Lower lobe of right lung (tissue), 2 donors: ENCODE measurements at places on chromosomes 11 and 22. TPM values are rescaled to one million over a fixed set of nuclear protein-coding genes. Genes with fewer than 3 reads are reported as not detected.

DNA sequence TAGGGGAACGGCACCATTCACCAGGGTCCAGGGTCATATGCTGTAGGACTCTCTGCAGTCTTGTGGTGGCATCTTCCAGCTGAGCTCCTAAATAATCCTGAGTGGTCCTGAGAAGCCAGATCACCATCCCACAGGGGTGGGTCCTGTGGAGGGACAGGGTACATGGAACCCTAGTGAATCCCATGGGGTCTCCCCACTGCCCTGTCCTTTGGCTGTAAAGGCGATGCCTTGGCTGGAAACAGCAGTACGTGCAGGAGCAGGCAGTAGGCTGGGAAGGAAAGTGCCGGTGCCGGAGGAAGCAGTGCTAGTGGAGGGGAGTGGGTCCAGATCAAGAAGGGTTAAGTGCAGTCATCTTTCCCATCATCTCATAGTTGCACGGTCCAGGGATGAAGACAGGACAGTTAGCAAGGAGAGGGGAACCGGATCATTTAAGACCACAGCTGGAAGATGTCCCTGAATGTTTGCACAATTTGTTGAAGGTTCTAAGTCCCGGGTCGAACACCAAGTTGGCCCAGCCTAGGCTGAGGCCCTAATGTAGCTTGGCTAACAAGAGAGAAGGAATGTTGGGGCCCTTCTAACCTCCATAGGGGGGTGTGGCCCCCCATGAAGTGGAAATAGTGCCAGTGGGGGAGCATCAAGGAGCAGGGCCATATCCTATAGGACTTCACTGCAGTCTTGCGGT lies 18.1 kb downstream of the TSPAN32 start:
- peaks cover 8% of the 10 kb centered on the region for H3K4me1 ChIP-seq
- no peak overlapping the region for H3K4me3 ChIP-seq
- H3K27me3 ChIP-seq: no peaks in the 10 kb centered on the region
- no peaks in the 10 kb centered on the region for H3K36me3 ChIP-seq

GRCh38 chr11:19889531-19889930 lies 176.9 kb downstream of the NAV2 start:
- no peak for DNase-seq
- H3K27ac ChIP-seq: no peak overlapping the region
- H3K36me3 ChIP-seq: peaks cover 16% of the 10 kb centered on the region
- H3K27me3 ChIP-seq: no peaks in the 10 kb centered on the region
- no peaks in the 10 kb centered on the region for H3K4me1 ChIP-seq
- H3K4me3 ChIP-seq: no peak overlapping the region

DNA sequence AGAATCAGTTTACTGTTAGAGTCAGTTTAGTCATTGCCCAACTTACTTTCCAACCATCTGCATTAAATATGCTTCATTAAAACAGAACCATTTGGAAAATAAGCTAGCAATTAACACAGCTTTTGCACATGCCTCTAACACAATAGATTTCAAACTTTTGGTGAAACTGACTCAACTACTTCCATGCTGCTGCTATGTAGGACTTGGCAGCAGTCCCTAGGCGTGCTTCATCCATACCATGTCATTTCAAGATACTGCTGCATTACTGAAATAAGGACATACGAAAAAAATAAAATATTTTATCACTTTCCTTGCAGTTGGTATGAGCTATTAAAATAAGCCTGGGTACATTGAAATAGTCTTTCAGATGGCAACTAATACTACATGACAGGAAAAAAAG lies 65.5 kb upstream of the SOX6 start:
- H3K27ac ChIP-seq: no peak overlapping the region
- DNase-seq: no peak
- H3K36me3 ChIP-seq: no peaks in the 10 kb centered on the region
- no peaks in the 10 kb centered on the region for H3K27me3 ChIP-seq
- no peak overlapping the region for H3K4me3 ChIP-seq

The MS4A4A gene
- 89.5 TPM for total RNA-seq

The NUDT8 gene
- 8.8 TPM for total RNA-seq

DNA sequence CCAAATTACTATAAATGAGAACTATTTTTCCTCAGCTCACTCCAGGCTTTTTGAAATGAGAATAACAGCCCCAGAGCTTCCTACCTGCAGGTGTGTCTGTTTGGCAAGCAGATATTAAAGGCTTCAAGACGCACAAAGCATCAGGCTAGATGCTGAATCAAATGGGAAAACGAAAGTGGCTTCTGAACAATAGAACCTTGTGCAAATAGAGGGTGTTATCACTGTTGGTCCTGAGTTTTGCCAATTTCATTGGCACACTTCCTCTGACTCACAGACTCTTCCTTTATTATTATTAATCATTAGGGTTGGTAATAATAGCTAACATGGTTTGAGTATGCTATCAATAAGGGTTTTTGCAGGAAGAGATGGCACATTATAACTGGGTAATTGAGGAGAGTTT lies 13.4 kb downstream of the SYT13 start:
- H3K27me3 ChIP-seq: peaks cover 6% of the 10 kb centered on the region
- no peak overlapping the region for H3K4me3 ChIP-seq
- H3K36me3 ChIP-seq: no peaks in the 10 kb centered on the region
- no peaks in the 10 kb centered on the region for H3K4me1 ChIP-seq
- no peak for DNase-seq
- H3K27ac ChIP-seq: no peak overlapping the region

GRCh38 chr11:59283825-59284772 lies 71.4 kb upstream of the MPEG1 start:
- H3K4me3 ChIP-seq: no peak overlapping the region
- H3K36me3 ChIP-seq: no peaks in the 10 kb centered on the region
- peaks cover 6% of the 10 kb centered on the region for H3K4me1 ChIP-seq
- peak overlapping the region; percentile 11 for H3K27ac ChIP-seq

DNA sequence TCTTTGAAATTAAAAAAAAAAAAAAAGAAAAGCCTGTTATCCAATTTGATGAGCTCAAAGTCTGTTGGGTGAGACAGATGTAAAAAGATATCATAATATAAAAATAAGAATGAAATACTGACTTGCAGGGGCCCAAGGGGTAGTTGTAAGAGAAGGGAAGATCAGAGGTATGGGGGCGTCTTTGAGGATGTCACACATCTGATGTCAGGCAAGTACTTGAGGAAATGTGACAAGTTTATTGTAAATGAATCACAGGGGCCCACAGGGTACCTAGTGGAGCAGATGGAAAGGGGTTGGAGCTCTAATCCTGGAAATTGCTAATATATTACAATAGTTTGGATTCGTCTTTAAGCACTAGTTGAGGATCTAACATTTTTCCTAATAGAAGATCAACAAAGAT lies 131.6 kb downstream of the MAML2 start:
- no peaks in the 10 kb centered on the region for H3K36me3 ChIP-seq
- no peaks in the 10 kb centered on the region for H3K27me3 ChIP-seq
- H3K4me1 ChIP-seq: peaks cover 73% of the 10 kb centered on the region

DNA sequence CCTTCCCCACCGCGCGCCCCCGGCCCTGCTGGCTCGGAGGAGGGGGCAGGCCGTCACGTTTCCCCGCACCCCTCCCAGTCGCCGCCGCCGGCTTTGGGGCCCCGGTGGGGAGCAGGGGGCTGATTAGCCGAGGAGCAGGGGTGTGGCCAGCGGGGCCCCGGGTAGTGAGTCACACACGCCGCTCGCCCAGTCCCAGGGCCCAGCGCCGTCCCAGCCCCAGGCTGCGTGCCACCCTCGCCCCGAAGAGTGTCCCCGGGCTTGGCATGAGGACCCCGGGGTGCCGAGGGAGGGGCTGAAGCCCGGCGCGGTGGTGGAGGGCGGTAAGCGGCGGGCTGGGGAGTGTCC lies 34.4 kb downstream of the PRDM11 start:
- H3K36me3 ChIP-seq: peaks cover 8% of the 10 kb centered on the region
- H3K4me3 ChIP-seq: peak overlapping the region; percentile 59
- peaks cover 14% of the 10 kb centered on the region for H3K4me1 ChIP-seq
- DNase-seq: peak; percentile 84
- H3K27me3 ChIP-seq: no peaks in the 10 kb centered on the region

The BACE1 gene
- total RNA-seq: 28.4 TPM

DNA sequence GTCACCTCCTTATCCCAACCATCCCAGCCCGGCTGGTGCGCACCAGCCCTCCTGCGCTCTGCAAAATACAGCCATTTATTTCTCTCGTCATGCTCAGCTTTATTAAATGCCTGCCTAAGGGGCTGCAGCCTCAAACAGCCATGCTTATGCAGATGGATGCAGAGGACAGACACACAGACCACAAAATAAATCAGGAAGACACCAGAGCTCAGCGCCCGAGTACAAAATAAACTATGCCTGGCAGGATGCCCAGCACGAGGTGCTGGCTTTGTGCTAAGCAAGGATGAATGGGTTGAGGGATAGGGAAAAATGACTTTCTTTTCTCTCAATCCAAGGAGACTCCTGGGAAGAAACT lies 70.5 kb downstream of the RPUSD4 start:
- H3K4me3 ChIP-seq: no peak overlapping the region
- H3K36me3 ChIP-seq: no peaks in the 10 kb centered on the region
- H3K27ac ChIP-seq: no peak overlapping the region
- H3K4me1 ChIP-seq: peaks cover 36% of the 10 kb centered on the region

The BAIAP2L2 gene
- total RNA-seq: 0.44 TPM

DNA sequence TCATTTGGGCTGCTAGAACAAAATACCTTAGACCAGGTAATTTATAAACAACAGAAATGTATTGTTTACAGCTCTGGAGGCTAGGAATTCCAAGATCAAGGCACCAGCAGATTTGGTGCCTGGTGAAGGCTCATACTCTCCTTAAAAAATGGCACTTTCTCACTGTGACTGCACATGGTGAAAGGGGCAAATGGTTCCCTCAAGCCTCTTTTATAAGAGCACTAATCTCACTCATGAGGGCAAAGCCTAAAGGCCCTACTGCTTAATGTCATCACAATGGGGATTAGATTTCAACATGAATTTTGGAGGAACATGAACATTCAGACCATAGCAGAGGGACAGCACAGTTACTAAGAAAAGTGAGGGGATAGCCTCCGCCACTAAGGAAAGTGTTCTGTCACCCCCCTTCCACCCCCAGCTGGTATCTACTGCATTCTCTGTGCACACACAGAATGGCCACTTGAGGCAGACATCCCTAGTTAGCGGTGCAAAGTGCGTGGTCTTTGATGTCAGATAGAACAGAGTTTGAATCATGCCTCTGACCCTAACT lies 47.2 kb upstream of the CEP295 start:
- H3K27ac ChIP-seq: no peak overlapping the region
- no peak for DNase-seq
- no peaks in the 10 kb centered on the region for H3K4me1 ChIP-seq
- no peaks in the 10 kb centered on the region for H3K36me3 ChIP-seq
- H3K4me3 ChIP-seq: no peak overlapping the region
- H3K27me3 ChIP-seq: no peaks in the 10 kb centered on the region

The CKAP5 gene
- 59.7 TPM for total RNA-seq

DNA sequence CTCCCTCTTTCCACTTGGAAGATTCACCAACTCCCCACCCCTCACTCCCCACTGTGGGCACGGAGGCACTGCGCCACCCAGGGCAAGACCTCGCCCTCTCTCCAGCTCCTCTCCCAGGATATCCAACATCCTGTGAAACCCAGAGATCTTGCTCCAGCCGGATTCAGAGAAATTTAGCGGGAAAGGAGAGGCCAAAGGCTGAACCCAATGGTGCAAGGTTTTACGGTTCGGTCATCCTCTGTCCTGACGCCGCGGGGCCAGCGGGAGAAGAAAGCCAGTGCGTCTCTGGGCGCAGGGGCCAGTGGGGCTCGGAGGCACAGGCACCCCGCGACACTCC lies 397 bp upstream of the CD44 start:
- no peaks in the 10 kb centered on the region for H3K27me3 ChIP-seq
- no peak for DNase-seq
- H3K4me3 ChIP-seq: peak overlapping the region; percentile 82
- peaks cover 40% of the 10 kb centered on the region for H3K4me1 ChIP-seq
- no peaks in the 10 kb centered on the region for H3K36me3 ChIP-seq

DNA sequence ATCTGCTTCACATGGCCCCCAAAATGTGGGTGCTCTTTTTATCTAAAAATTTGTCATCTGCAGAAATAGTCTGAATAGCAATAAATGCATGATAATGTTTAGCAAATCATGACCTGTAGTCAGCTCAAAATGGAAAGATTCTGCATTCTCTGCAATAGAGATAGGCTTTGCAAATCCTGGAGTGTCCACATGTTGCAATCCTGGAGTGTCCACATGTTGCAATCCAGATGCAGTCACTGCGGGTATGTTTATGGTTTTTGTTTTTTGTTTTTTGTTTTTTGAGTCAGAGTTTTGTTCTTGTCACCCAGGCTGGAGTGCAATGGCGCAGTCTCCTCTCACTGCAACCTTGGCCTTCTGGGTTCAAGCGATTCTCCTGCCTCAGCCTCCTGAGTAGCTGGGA lies 20.2 kb upstream of the LRRC32 start:
- H3K27me3 ChIP-seq: no peaks in the 10 kb centered on the region
- peaks cover 5% of the 10 kb centered on the region for H3K4me1 ChIP-seq
- H3K27ac ChIP-seq: no peak overlapping the region
- no peak overlapping the region for H3K4me3 ChIP-seq
- DNase-seq: no peak
- H3K36me3 ChIP-seq: no peaks in the 10 kb centered on the region

- peaks cover 1% of the 10 kb centered on the region for H3K4me1 ChIP-seq
- H3K27ac ChIP-seq: no peak overlapping the region
- H3K36me3 ChIP-seq: peaks cover 13% of the 10 kb centered on the region
- no peaks in the 10 kb centered on the region for H3K27me3 ChIP-seq
- no peak for DNase-seq
Observed at GRCh38 chr11:36463781-36464180, 46.3 kb downstream of the TRAF6 start.

- H3K27me3 ChIP-seq: peaks cover 7% of the 10 kb centered on the region
- H3K27ac ChIP-seq: no peak overlapping the region
- no peaks in the 10 kb centered on the region for H3K36me3 ChIP-seq
- no peaks in the 10 kb centered on the region for H3K4me1 ChIP-seq
- no peak for DNase-seq
- H3K4me3 ChIP-seq: no peak overlapping the region
Observed at GRCh38 chr22:30829901-30830550, 135.4 kb downstream of the OSBP2 start.

DNA sequence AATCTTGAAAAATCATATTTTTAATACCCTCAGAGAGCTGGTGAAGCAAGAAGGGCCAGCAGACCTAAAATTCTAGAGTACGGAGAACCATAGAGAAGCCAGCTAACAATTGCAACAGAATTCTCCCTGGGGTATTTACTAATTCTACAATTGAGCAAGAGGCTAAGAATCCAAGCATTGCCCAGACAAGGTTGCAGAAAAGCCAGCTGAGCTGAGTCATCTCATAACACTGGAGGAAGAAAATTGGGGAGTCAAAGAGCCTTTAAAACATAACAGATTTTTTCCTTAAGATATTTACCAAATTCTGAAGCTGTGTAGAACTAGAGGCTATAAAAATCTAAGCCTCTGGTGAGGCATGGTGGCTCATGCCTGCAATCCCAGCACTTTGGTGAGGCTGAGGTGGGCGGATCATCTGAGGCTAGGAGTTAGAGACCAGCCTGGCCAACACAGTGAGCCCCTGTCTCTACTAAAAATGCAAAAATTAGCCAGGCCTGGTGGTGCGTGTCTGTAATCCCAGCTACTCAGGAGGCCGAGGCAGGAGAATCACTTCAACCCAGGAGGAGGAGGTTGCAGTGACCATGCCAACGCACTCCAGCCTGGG lies 13.6 kb upstream of the TMEM216 start:
- H3K27me3 ChIP-seq: no peaks in the 10 kb centered on the region
- no peak for DNase-seq
- H3K4me3 ChIP-seq: no peak overlapping the region

The BRSK2 gene
- 0.62 TPM for total RNA-seq

The CCDC83 gene
- total RNA-seq: not detected

- no peak for DNase-seq
- no peaks in the 10 kb centered on the region for H3K36me3 ChIP-seq
- no peaks in the 10 kb centered on the region for H3K27me3 ChIP-seq
- no peak overlapping the region for H3K27ac ChIP-seq
Observed at GRCh38 chr11:87059596-87060390, 22.1 kb downstream of the TMEM135 start.

GRCh38 chr11:16013649-16014275 lies 342.6 kb downstream of the SOX6 start:
- H3K4me3 ChIP-seq: no peak overlapping the region
- no peaks in the 10 kb centered on the region for H3K4me1 ChIP-seq
- no peak for DNase-seq
- H3K27ac ChIP-seq: no peak overlapping the region

The SPI1 gene
- 295 TPM for total RNA-seq
